ENCODE measurements at places on chromosomes 7 and 10.

- no peak for DNase-seq
Observed at GRCh38 chr10:614790-615582, 74.5 kb downstream of the DIP2C start.

- no peak for DNase-seq
Observed at GRCh38 chr7:36264123-36264801, 111.2 kb downstream of the EEPD1 start.

DNA sequence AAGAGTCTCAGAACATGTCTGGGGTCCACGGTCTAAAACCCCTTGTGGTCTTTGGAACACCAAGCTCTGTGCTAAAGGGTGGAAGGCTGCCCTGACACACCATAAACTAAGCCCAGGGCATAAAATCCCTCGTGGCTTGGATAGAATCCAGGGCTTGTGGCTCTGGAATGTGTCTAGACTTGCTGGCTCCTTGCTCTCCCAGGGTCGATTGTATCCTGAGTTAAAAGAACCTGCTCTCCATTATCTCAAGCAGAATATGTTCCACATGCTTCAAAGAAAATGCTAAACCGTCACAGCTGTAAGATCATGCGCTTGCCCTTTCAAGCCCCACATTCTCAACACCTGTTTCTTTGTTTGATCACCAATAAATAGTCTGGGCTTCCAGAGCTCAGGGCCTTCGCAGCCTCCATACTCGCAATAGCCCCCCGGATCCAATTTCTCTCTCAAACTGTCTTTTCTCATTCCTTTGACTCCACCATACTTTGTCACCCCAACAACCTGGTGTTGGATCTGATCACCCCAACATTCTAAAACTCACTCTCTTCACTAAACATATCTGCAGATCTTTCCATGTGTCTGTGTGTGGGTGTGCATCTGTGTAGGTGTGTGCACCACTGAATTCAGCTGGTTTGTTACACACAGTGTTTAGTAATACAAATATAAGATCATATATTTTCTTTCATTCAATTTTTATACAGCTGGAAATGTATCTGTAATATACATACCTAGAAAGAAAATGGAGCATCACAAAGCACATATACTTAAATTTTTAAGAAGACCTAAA, 238.5 kb downstream of the ZMYND11 start:
- DNase-seq, result no peak

DNA sequence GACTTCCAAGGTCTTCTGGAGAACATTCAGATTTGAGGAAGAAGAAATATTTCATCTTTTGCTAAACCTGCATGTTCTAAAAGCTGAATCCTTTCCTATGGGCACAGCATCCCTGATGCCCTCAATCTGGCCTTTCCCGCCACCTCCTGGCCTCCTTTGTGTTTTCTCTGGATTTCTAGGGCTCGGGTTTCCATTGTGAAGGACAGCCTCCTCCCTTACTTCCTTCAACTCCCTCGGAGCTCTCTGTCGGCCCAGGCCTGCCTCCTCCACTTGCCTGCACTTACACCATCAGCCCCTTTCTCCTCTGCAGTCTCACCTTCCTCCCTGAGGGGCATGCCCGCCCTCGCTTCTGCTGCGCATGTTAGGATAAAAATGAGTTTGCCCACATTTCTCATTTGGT, 75.4 kb downstream of the WIPF3 start:
- no peak for DNase-seq

GRCh38 chr7:51158211-51158610, 158.4 kb downstream of the COBL start:
- DNase-seq, result no peak

DNA sequence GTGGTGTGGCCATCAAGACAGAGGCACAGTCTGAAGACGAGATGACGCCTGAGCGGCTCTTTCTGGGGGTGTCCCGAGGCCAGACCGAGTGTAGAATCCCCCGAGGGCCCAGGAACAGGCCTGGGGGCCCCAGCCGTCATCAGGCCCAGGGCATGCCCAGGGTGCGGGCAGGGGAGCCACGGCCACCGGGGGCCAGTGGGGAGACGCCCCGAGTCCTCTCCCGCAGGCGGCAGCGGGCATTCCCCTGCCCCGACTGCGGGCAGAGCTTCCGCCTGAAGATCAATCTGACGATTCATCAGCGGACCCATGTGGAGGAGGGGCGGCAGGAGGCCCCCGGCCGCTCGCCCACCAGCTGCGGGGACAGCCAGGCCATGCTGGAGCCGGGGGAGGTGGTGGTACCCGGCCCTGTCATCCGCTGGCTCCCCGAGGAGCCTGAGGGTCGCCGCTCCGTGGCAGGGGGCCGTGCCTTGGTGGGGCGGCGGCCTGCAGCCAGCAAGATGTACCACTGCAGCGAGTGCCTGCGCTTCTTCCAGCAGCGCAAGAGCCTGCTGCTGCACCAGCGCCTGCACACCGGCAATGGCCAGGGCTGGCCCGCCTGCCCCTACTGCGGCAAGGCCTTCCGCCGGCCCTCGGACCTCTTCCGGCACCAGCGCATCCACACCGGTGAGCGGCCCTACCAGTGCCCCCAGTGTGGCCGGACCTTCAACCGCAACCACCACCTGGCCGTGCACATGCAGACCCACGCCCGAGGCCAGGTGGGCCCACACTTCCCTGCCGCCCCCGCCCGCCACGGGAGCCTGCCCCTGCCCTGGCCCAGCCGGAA, 19.7 kb downstream of the ZNF783 start:
- no peak for DNase-seq

DNA sequence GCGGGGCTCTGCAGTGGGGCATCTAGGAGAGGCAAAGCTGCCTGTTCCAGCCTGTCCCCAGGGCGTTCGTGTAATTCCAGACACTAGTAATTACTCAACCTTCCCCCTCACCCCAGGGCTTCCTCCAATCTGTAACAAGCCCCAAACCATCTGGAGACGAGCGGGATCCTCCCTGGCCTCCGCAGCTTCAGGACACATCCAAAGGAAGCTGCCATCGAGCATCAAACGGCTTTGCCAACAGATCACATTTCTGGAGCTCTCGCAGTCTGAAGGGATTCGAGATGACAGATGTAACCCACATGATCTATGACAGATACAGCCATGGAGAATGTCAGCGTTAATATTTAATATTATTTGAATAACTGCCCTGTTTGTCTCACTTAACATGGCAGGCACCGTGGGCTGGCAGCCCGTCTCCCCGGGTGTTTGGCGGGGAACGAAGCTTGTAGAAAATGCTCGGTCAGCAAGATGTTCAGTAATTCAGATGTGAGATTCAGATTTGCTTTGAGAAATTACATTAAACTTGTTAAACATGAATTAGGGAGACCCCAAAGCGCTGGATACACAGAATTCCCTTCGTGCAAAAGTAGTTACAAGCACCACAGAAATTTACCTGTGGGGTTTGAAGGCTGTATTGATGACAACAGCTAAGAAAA, 108.5 kb upstream of the C7orf33 start:
- DNase-seq, result no peak

GRCh38 chr7:72924386-72924732, 536 bp upstream of the POM121 start:
- no peak for DNase-seq

GRCh38 chr7:139033346-139034114, 2.3 kb downstream of the ZC3HAV1L start:
- no peak for DNase-seq

GRCh38 chr10:95552679-95553342, 8.4 kb downstream of the SORBS1 start:
- no peak for DNase-seq

- DNase-seq, result no peak
Observed at GRCh38 chr10:44761076-44761475, 150.1 kb upstream of the TMEM72 start.

- DNase-seq, result no peak
Observed at GRCh38 chr7:75987026-75987804, 7.2 kb downstream of the TMEM120A start.

DNA sequence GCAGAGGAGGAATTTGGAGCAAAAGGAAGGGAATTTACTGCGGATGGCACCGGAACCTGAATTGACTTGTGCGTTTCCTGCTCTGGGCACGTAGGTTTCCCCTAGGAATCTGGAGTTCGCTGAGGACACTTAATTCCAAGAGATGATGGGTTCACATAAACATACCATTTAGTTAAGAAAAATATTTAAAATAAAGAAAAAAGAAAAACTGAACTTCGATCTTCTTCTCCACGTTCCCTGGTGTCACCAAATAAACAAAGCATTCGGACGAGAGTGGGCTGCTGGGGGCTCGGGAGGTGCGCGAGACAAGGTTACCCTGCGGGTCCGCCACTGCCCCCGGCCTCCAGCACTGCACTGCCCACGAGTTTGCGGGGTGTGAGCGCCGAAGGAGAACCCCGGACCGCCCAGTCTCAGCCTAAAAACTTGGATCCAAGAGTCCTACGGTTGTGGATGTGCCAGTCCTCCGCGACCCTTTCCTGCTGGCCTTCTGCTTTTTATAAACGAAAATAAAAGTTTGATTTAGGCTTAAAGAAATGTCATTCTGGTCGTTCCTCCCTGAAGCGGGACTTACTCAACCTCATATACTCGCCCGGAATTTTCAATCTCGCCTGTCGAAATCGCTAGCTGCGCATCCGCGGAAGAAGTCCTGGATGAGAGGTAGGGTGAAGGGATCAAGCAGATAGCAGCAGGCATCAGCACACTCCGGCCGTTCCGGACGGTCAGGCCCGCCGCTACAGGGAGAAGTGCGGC, 30.3 kb downstream of the SKIDA1 start:
- no peak for DNase-seq

DNA sequence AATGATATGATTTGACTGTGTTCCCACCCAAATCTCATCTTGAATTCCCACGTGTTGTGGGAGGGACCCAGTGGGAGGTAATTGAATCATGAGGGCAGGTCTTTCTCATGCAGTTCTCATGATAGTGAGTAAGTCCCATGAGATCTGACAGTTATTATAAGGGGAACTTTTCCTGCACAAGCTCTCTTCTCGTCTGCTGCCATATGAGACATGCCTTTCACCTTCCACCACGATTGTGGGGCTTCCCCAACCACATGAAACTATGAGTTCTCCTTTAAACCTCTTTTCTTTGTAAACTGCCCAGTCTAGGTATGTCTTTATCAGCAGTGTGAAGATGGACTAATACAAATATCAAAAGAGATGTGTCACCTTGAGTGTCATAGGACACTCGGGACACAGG, 502.7 kb upstream of the PODXL start:
- no peak for DNase-seq

- no peak for DNase-seq
Observed at GRCh38 chr7:4461531-4461930, 220.6 kb upstream of the FOXK1 start.

DNA sequence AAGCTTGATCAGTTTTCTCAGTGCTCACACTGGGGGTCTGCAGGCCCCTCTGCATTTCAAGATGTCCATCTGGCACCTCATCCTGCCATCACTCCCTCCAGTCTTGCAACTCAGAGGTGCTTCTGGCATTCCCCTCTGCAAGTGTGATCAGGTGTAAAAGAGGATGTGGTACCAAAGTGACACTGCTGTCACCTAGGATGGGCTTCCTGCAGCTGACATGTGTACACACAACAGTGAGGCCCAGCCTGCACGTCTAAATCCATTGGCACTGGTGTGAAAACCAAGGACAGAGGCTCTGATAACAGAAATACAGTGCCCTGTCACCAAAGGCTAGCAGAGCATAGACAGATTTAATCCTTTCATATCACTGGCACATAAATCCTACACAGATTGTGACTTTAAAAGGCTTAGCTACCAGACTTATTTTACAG, 162.5 kb upstream of the CELF2 start:
- no peak for DNase-seq

GRCh38 chr7:102279537-102280400, 6.9 kb upstream of the SH2B2 start:
- DNase-seq, result no peak

GRCh38 chr10:64345856-64346255, 824.7 kb downstream of the REEP3 start:
- DNase-seq, result no peak

- DNase-seq, result no peak
Observed at GRCh38 chr7:114081606-114082425, 163.0 kb upstream of the PPP1R3A start.

- no peak for DNase-seq
Observed at GRCh38 chr7:108322925-108323832, 133.1 kb downstream of the NRCAM start.

- DNase-seq, result no peak
Observed at GRCh38 chr7:142355328-142355727, 97.5 kb upstream of the PRSS58 start.

- DNase-seq, result no peak
Observed at GRCh38 chr7:506921-507622, 12.6 kb downstream of the PDGFA start.

GRCh38 chr10:45255706-45256105, 59.7 kb downstream of the OR13A1 start:
- DNase-seq, result no peak

GRCh38 chr10:79170993-79171392, 102.2 kb downstream of the ZMIZ1 start:
- DNase-seq, result no peak

DNA sequence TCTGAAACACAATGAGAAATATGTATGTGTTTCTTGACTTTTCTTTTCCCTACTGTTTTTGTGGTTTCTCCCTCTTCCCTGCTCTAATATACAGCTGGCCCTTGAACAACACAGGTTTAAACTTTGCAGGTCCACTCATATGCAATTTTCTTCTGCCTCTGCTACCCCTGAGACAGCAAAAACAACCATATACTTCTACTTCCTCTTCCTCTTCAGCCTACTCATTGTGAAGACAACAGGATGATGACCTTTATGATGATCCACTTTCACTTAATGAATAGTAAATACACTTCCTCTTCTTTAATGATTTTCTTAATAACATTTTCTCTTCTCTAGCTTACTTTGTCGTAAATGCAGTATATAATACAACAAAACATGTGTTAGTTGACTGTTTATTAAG, 35.0 kb upstream of the DGKB start:
- no peak for DNase-seq

- no peak for DNase-seq
Observed at GRCh38 chr10:6062101-6062771, at the start of gene IL2RA. IL2RA (minus strand) TSS chr10:6062367; CDS start chr10:6062151, 216 bp downstream.

- DNase-seq, result no peak
Observed at GRCh38 chr7:114153700-114154099, 234.9 kb upstream of the PPP1R3A start.

DNA sequence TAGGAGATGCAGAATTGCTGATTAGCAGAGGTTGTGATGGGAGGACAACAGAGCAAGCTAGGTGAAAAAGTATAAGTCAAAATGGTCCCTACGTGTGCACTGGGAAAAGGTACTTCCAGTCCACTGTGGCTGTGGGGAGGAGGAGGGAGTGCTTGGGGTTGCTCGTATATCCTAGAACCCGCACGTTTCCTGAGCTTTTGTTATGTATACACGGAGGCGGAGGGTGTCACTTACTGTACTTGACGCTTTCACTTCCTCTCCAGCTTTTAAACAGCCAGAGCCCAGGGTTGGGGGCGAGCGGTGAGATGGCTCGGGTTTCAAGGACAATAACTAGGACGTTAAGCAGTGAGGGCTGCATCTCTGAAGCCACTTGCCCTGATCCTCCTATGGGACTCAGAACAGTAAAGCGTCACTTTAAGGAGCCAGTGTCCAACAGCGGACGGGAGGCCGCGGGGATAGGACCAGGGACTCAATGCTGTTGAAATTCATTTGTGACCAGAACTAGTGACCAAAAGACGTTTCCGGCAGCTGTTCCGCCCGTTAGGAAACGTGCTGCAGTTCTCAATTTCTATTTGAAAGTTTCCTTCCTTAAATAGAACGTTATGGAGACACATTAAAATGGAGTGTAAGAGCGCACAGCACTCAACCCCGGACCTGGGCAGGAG, 985 bp upstream of the ETV1 start:
- DNase-seq, result no peak

Measured in activated CD8-positive, alpha-beta memory T cell treated with anti-CD3 and anti-CD28 coated beads for 48 hours (primary cell).